Neuronal stem cell (in vitro differentiated cells): ENCODE measurements at places on chromosomes 11 and 22.

DNA sequence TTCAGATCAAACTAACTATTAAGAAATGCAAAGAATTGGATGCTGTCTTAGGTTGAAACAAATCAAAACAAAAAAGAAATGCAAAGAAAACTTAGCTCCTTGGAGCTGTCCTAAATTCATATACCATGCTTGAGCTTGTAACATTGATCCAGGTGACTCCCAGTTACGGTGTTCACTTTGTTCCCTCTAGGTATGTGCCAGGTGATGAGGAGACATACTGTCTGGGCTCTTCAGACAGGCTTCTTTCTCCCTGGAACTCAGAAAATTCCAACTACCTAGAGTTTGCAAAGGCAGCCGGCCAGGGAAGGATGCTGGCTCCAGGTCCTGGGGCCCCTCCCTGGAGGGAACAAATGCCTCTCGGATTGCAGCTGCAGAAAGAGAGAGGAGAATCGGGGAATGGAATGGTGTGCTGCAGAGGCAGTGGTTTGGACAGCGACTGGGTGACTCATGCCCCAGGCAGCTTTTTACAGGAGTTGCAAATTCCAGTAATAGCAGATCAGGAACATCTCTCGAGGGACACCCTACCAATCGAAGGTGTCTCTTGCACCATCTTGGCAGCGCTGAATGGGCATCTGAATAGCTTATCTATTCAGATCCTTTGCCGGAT lies 12.3 kb upstream of the ASPHD2 start:
- no peak for DNase-seq

DNA sequence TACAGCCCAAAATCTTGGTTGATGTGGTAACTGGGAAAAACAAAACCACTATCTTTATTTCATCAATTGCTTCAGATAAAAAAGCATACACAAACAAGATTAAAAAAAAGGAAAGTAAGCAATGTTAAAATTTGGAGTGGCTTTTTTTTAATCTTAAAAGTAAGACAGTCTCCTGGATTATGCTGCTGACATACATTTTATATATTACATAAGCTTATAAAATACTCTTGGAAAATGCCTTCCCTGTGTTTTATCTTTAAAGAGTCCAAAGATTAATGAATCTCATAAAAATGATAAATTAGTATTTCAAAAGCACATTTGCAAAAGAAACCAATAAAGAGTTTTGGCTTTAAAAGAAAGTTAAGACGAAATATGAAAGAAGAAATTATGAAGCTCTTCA lies 132.7 kb downstream of the DLG2 start:
- no peak for DNase-seq

- no peak for DNase-seq
Measured at GRCh38 chr22:28413612-28414399, 265.8 kb downstream of the TTC28 start.

- no peak for DNase-seq
Measured at GRCh38 chr11:38971141-38971540, 2373.1 kb upstream of the RAG2 start.

DNA sequence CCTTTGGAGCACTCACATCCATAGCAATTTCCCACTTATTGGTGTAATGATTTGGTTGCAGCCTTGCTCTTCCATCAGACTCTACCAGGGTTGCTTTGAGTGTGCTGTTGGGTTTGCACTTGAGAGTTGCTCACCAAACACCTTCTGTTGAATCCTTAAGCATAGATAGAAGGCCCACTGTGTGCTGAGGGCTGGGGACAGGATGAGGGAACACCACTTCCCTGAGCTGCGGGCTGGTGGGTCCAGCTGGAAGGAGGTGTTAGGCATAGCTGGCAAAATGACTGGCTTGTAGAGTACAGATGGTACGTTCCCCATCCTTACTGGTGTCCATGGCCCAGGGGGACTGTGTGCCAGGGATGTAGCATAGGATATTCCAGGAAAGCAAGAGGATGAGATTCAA lies 3.9 kb downstream of the PRDM11 start:
- no peak for DNase-seq

DNA sequence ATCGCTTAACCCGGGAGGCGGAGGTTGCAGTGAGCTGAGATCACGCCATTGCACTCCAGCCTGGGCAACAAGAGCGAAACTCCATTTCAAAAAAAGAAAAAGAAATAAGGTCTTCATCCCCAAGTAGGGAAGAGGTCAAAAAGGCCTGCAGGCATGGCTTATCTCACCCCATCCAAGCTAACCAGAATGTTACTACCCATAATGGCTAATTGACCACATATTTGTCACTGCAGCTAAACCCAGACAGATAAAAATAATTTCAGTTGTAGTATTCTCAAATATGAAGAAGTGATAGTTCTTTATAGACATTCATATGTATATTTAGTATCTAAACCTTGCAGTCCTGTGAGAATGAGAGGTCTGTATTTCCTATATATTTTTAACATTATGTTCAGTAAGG lies 17.8 kb downstream of the PIWIL4 start:
- DNase-seq = no peak

GRCh38 chr11:117720061-117720511 lies 76.9 kb downstream of the DSCAML1 start:
- peak; percentile 78 for DNase-seq

DNA sequence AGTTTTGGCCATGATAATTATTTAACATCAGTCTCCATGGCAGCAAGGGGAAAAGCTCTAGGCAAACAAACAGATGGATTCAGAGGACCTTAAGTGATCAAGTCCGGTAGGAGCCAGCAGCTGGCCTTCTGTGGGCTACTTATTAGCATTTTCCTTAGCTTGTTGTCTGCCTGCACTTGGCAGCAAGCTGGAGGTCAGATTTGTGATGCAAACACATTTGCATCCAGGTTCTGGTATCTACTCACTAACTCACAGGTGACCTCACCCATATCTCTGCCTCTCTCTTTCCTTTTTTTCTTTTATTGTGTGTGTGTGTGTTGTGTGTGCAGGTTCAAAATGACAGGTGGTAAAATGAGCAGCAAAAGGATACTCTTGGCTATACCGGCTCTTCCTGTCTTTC lies 32.3 kb downstream of the ARHGAP42 start:
- no peak for DNase-seq

DNA sequence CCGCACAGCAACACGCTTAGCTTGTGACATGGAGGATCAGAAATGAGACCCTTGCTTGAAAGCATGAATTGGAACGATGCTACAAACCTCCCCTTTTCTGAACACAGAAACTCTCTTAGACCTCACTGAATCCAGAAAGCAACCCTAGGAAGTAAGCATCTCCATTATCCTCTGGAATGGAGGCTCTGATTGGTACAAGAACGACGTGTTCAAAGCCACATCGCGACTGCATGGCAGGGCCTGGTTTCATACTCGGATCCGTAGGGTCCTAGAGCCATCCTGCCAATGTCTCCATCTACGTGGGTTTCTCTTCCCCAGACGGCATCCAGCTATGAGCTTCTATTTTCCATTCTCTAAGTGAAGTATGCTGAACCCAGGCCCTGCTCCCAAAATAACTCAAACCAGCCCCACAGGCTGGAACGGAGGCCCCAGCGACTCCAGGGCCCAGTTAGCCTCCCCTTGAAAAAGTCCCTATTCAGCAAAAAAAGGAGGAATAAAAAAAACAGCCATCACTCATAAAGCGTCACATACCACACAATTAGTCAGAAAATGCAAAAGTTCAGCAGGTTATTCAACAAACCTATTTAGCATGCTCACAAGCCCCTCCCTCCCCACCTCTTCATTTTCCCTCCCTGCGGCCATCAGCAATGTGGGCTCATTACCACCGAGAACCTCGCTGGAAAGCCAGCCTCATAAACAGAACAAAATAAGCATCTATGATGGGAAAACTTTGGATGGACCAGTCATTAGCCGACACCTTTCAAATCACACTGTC lies 7.1 kb upstream of the MN1 start:
- DNase-seq = no peak

DNA sequence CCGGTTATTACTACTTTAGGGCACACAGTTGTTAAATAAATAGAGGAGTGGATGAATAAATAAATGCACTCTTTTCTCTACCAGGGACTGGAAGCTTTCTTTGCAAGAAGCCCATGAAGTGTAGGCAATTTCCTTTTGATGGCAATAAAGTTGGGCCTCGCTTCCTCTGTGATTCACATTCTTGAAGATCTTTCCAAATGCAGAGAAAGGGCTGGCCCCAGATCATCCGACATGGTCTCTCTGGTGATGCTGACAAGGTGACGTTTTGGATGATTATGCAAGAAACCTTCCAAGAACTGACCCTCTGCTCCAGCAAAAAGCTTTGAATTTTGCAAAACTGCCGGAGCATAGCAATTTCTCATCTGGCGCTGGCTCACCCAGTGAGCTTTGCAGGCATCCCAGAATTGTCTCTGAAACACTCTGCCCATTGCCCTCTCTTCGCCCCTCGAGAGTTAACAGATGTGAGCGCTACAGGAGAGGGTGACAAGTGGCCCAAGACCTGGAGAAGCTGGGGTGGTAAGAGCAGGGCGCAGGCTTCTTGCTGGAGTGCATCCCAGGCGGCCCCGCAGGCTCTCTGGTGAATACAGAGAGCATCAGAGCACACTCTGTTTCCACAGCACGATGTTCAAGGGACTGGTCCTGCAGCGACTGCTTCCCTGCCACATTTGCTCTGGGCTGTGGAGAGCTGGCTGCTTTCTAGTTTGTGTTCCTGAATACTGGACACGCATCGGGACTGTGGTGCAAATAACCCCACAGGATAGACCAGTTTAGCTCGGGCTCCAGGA lies 11.5 kb upstream of the IFT27 start:
- no peak for DNase-seq

- DNase-seq = no peak
Measured at GRCh38 chr11:59866397-59866796, at the start of gene TCN1. TSS of gene TCN1 (minus strand) at chr11:59866487. CDS start at chr11:59866470, 17 bp downstream.

DNA sequence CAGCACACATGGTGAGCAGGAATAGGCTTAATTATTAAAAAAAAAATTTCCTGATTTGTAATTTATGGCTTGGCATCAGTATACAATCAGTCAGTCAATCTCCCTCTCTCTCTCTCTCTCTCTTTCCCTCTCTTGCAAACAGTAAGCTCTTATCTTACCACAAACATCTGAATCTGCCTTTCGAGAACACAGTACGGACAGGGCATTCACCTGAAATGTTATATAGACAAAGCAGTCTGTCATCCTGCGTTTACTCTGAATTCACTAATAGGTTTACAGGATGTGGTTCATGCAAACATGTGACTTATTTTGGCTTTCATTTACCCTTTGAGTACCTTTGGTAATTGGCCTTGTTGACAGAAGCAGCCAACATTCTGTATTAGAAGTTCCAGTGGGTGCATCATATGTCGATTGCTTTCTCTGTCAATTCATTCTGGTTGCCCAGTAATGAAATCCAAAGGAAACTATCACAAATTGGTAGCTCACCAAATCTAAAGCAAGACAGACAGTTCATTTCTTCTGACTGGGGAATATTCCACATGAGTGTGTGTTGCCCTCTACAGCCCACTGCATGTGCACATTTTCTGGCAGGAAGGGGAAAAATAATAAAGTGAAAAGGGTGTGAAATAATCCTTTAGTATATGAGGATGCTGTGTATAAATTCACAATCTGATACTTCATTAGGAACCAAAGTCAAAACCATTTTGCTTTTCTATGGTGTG lies 1058.2 kb downstream of the LRRC4C start:
- DNase-seq = no peak

- no peak for DNase-seq
Measured at GRCh38 chr22:47392729-47393128, 630.3 kb downstream of the TBC1D22A start.

DNA sequence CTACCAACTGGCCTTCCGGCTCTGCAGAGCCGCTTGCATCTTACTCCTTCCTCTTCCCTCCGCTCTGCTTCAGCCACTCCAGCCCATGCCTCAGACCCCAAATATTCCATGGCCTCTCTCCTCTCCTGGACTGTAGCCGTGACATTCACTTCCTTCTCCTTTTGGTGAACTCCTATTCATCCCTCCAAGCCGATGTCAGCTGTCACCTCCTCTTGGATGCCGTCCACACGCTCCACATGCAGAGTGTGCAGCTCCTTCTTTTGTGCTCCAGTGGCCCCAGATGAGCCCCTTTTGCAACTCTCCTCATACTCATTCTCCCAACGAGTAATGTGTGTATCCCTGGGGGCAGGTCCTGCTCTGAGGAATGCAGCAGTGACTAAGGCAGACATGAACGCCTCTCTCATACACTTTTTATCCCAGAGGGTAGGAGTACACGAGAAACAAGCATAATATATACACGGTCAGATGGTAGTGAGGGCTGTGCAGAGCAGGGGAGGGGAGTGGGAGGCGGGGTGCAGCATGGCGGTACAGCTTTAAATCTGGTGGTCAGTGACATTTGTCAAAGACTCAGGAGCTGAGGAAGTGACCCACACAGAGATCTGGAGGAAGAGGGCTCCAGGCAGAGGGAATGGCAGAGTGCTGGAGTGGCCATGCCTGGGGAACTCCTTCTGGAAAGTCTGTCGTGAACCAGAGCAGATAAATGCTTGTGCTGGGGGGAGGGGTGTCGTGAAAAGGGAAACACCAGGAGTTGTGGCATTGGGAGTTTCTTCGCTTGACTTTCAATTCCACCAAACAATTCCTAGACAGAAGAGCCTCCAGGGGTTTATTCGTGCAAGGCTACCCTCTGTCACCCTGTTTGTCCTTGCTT lies 83.8 kb upstream of the ATXN10 start:
- DNase-seq = no peak

GRCh38 chr11:76661834-76662434 lies 8.6 kb downstream of the LRRC32 start:
- no peak for DNase-seq

GRCh38 chr11:71564430-71564829 lies 933 bp upstream of the KRTAP5-10 start:
- DNase-seq = no peak

GRCh38 chr22:49509016-49509415 lies 318.7 kb downstream of the BRD1 start:
- no peak for DNase-seq

DNA sequence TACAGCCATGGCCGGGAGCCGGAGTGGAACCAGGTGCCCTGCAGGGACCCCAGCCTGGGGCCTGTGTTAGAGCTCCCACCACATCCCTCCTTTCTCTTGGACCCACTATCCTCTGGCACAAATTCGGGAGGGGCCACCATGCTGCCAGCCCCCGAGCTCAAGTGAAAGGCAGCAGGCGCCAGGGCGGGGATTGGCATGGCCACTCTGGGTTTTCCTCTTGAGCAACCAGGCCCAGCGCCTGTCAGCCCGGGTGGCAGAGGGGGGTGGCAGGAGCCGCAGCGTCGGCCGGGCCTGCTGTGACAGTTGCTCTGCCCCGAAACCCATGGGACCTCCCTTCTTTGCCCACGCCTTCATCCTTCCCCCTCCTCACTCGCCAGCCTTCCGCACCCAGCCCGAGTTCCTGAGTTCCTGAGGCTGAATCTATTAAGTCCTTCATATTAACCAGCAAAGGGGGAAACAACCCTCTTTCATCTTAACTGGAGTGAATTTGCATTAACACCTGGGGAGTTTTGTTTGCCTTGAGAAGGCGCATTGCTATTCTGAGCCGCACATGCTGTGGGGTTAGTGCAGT lies 16.8 kb upstream of the CABP7 start:
- DNase-seq = no peak
